ENCODE measurements at places on chromosomes 5 and 9.

- no peak for DNase-seq
These were observed 16.7 kb downstream of the COL15A1 start for GRCh38 chr9:98960409-98960808.

- no peak for DNase-seq
These were observed 136.7 kb upstream of the TNFAIP8 start for GRCh38 chr5:119218830-119219782.

GRCh38 chr5:13708906-13709305 is 235.6 kb downstream of the DNAH5 start:
- no peak for DNase-seq

- no peak for DNase-seq
These were observed 977 bp upstream of the PRDM12 start for GRCh38 chr9:130663258-130663976.

DNA sequence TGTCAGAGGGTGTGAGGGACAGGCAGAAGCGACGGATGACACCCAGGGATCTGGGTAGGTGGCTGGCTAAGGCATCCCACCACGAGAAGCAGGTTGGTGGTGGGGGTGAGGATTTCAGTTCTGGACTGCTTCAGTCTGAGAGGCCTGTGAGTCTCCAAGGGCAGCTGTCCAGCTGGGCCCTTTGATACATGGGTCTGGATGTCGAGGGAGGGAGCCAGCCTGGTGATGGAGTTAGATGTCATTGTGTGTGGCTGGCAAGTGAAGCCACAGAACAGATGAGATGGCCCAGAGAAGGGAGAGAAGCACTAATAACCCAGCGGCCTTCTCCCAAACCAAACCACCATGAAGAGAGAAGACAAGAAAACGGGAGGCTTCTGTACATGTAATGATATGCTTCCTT is 11.1 kb downstream of the MED27 start:
- DNase-seq, result no peak

- DNase-seq, result no peak
These were observed 115.9 kb downstream of the ADAMTS2 start for GRCh38 chr5:179229331-179229831.

- DNase-seq, result no peak
These were observed 446.3 kb downstream of the ENC1 start for GRCh38 chr5:74194196-74194595.

DNA sequence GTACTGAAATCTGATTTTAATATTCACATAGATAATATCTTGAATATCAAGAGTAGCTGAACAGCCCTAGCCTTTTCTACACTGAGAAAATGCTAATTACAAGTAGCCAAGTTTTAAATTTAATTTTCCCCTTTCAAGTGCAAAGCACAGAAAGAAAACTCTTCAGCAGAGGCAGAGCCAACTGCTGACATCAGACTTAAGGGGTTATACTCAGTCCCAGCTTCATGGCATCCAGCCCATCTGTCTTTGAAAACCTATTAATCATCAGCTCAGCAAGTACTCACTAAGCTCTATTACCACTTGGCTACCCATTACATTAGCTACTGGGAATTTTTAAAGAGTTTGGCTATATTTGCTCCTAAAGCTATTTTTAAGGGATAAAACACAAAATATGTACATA is 220.5 kb downstream of the SLC12A2 start:
- DNase-seq, result no peak

GRCh38 chr9:89848060-89849040 is 243.5 kb downstream of the GADD45G start:
- DNase-seq, result no peak

DNA sequence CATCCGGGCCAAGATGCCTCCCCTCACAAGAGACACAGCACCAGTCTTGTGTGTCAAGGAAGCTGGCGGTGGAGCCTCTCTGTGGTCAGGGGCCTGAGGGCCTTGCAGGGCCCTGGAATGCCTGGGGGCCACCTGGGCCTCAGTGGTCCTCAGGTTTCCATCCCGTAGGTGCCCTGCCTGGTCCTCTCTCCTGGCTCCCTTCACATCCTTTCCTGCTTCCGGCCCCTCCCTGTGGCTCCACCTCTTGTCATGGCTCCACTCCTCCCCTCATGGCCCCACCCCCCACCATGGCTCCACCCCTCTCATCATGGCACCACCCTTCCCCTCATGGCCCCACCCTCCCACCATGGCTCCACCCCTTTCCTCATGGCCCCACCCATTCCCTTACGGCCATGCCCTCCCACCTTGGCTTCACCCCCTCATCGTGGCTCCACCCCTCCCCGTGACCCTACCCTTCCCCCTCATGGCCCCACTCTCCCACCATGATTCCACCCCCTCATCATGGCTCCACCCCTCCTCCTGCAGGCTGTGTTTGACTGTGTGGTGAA is 175.8 kb downstream of the CACNA1B start:
- no peak for DNase-seq

DNA sequence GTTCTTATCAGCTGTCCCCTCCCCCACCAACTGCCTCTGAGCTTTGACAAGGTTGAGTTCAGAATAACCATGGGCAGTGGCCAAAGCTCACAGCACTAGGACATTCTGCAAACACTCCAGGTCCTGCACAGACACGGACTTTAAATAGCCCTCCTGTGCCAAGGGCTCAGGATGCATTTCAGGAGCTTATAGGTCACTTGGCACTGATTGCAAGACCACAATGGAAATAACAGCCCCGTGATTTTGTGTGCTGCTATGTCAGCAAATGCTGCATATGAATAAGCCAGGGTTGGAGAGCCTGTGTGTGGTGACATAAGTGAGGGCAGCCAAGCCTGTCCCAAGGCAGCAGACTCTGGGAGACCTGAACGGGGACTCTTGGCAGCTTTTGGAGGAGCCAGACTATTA is 150.7 kb downstream of the DMRT2 start:
- no peak for DNase-seq

DNA sequence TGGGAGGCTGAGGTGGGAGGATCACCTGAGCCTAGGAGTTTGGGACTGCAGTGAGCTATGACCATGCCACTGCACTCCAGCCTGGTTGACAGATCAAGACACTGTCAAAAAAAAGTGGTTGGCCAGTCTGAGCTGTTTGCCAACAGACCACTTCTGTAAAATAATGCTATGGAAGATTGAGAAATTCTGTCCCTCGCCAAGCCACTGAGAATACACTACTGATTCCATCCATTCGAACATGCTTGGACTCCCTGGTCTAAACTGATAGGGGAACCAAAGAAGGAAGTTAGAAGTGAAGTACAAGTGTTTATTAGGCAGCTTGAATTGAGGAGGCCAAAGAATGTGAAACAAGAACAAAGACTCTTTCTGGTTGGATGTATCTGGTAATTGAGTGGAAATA is 27.2 kb downstream of the ENC1 start:
- DNase-seq, result no peak

GRCh38 chr5:424301-425110 is 18.5 kb upstream of the EXOC3 start:
- DNase-seq, result no peak

- DNase-seq, result no peak
These were observed 12.3 kb downstream of the ARSB start for GRCh38 chr5:78972654-78973428.

- DNase-seq, result no peak
These were observed 16.9 kb upstream of the FREM1 start for GRCh38 chr9:14926941-14927624.

GRCh38 chr9:25917731-25918362 is 239.6 kb upstream of the TUSC1 start:
- no peak for DNase-seq

DNA sequence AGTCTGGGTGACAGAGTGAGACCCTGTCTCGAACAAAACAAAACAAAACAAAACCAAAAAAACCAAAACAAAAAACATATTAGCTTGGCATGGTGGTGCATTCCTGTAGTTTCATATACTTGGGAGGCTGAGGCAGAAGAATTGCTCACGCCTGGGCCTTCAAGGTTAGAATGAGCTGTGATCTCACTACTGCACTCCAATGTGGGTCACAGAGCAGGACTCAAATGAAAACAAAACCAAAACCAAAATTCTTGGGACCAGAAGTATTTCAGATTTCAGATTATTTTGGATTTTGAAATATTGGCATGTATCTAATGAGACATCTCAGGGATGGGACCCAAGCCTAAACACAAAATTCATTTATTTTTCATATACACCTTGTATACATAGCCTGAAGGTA is 80.2 kb downstream of the TMC1 start:
- DNase-seq, result no peak

DNA sequence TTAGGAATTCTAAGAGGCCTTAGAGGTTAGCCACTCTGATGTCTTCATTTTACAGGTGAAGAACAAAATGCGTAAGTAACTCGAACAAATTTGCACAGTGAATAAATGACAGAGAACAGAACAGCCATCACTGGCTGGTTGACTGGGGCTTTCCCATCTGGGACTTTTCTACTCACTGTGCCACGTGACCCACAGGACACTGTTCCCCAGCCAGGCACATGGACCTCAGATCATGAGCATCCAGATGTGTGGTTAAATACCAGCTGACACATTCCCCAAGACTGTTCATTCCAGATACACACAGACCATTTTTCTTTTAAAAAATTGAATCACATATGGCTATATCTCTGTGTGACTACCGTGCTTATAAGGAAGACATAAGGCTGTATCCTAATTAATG is 25.8 kb upstream of the MED10 start:
- no peak for DNase-seq

- DNase-seq, result no peak
These were observed 43.5 kb downstream of the LPAR1 start for GRCh38 chr9:110994771-110995241.

DNA sequence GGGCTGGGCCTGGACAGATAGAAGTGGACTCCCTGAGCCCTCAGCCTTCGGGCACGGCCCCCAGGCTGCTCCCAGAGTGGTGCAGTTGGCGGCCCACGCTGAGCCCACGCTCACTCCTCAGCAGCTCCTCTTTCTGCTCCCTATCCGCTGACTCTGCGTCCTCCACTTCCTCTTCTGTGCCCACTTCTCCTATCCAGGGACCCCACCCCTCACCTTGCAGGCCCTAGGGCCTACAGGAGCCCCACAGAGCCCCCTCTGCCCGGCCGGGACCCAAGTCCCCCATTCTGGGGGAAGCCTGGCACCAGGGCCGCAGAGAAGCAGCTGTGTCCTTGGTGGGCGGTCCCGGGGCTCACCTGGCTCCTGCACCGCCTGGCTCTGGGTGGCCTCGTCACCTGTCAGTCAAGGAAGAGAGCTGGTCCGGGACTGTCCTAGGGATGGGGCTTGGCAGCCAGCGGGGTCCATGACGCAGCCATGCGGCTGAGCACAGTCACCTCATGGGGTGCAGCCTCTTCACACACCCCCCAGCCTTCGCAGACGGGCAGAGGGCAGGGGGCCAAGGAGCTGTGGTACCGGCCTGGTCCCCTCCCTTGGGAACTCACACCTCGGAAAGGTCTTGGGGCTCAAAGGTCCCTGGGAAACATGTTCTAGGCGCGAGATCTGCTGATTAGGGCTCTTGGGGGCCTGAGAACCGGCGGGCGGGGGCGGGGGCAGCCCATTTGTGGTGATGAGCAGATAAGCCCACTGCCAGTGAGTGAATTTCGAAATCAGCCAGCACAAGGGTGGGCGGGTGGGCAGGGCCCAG is 5.4 kb upstream of the NRARP start:
- DNase-seq, result no peak

- DNase-seq, result no peak
These were observed 121.7 kb upstream of the BNC2 start for GRCh38 chr9:16992138-16992537.

DNA sequence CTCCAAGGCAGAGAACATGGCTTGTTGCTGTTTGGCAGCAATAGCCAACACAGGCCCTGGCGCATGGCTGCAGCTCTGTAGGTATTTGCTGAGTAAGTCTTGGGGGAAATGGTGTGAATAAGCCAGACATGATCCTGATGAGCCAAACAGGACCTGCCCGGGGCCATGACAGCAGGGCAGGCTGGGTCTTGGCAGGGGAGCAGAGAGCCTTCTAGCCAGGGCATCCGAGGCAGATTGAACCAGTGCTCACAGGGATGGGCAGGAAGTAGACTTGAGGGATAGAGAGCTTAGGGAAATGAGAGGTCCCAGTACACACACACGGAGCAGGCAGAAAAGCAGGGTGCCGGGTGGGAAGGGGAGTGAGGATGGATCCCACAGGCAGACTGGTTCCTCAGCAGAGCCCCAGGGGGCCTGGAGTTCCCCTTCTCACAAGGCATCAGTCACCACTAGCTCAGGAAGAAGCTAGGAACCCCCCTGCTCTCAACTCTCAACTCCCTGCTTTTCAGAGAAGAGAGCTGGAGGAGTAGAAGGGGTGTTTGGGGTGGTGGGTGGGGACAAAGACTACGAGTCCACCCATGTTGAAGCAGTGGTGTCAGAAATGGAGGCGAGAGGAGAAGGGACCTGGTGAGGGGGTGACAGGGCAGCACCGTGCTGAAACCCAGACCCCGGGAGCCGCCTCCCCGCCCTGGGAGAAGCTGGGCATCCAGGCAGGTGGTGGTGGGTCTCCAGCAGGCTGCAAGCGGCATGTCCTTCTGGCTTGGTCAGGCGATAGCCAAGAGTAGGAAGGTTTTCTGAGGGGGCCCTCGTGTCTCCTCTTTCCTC is 111.1 kb downstream of the RGS3 start:
- DNase-seq, result no peak

DNA sequence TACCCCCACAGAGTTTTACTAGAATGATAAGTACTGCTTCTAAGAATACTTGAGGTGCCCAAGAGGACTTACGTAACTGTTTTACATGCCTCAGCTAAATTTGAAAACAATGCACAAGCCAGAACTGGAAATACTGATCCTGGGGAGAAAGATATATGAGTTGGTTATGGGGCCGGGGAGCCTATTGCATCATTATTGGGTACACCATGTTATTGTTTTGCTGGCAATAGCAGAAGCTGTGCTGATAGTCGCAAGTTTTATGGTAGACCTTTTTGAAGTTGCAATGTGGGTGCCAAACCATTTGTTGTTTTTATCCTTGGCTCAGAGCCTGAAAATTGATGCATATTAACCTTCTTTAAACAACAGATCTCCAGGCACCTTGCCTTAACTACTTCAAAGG is 108.4 kb upstream of the DHFR start:
- no peak for DNase-seq

- DNase-seq, result no peak
These were observed 46.6 kb downstream of the ANGPTL2 start for GRCh38 chr9:127075624-127076372.

DNA sequence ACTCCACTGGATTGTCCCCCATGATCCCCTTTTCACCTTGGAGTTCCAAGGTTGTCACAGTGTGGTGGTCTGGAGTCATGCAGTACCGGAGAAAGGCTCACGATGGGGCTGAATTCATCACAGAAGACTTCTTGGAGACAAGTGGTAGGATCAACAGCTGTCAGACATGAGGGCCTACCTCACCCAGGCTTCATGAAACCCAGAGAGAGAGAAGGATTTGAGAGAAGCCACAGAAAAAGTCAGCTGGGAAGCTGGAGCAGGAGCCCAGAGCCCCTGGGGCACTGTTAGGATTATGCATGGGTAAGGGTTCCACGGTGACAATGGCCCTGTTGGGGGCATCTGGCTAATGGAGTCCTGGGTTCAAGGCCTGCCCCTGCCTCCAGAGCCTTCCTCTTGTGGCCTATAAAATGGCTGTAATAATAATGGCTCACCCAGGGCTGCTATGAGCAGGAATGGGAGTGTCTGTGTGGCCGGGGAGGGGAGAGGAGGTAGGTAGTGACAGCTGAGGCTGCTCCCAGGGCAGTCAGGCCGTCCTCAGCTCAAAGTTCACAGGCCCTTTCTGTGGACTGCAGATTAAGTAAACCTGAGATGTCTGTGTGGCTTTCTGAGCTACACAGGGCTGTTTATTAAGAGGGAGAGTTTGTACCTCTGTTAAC is 910 bp downstream of the TRIM14 start:
- DNase-seq, result no peak

GRCh38 chr5:27387535-27388073 is 349.2 kb upstream of the CDH9 start:
- DNase-seq, result no peak

- no peak for DNase-seq
These were observed 100.6 kb upstream of the IER5L start for GRCh38 chr9:129278391-129279237.
